ENCODE measurements at places on chromosomes 5 and 9.

DNA sequence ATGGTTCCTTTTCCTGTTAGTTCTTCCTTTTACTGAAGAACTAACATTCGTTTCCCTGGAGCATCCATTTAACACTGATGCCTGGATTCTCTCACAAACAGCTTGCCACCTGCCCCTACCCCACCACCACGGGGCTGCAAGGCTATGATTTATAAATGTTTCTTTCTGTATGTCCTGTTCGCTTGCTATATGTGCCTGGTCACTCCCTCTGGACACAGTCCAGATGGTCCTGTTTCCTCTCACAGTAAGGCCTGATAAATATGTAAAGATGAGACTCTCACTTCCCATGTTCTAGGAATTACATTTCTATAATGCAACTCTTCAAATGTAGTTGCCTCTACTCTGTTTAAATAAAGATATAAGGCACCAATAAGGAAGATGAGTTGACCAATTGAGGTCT, 146.4 kb upstream of the SHB start:
- no peak for DNase-seq

DNA sequence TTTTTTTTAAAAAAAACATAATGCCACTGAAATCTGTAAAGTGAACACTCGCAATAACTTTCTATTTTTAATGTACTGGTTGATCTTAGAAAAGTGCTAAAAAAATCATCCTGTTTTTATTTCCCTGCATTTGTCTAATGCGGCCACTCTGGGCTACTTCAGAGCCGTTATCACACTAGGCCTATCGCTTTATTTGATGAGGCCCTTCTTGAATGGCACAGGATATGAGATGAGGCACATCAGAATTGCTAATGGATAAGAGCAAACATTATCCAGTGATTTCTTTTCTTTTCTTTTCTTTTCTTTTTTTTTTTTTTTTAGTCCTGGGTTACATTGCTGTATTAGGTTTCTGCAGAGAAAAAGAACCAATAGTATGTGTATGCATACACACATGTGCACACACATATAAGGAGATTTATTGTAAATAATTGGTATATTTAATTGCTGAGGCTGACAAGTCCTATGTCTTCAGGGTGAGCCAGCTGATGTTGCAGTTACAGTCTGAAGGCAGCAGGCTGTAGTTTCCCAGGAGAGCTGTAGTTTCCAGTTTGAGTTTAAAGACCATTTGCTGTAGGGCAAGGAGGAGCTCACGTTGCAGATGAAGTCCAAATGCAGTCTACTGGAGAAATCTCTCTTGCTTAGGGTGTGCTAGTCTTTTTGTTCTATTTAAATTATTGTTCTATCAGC, 391.7 kb downstream of the MED10 start:
- no peak for DNase-seq

DNA sequence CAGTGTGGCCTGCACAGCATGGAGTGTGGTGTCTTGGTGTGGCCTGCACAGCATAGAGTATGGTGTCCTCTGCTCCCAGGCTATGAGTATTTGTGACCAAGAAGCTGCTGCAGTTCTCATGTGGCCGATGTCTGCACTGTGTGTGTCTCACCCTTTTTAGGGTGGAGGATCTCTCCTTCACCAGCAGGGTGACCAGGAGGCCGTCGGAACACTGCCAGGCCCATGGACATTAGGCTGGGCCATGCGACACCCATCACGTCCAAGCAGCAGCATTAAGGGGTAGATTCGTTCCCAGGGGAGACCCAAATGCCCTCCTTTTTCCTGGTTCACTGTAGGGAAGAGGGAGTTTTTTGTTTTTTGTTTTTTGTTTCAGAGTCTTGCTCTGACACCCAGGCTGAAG, 115.3 kb upstream of the SPIN1 start:
- DNase-seq = no peak

DNA sequence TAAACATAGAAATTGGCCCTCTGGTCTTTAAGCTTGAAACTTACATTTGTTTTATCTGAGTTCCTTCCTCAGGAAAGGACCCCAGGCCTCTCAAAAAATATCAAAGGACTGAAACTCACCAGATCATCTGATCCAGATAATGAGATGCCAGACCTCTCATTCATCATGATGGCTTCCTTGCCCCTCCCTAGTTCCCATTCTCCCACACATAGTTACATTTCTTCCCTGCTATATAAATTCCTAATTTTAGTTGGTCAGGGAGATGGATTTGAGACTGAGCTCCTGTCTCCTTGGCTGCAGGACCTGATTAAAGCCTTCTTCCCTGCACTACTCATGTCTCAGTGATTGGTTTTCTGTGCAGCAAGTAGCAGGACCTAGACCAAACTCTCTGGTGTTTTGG, 119.4 kb upstream of the SPIN1 start:
- DNase-seq = no peak

DNA sequence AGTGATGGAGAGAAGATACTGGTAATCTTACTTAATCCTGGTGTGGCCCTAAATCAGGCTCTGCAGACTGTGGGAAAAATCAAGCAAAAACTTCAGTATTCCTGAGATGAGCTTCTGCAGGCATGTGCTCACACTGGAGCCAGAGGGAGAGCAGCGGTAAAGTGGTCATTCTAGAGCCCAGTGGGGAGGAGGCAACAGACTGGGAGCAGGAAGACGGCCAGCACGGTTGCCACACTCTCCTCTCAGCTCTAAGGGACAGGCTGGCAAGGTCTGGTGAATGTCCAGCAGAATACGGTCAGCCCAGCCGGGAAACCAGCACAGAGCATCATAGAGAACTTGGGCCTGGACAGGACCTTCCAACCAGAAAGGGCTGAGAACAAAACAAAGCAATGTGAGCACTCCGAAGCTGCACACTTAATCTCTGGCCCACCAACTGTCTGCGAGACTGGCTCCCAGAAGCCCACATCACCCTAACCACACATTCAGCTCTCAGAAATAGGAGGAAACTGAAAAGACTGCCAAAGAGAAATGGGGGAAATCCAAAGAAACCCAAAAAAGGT, 30.3 kb downstream of the MED27 start:
- DNase-seq = no peak

GRCh38 chr9:81822967-81823366, 105.3 kb upstream of the SPATA31D4 start:
- DNase-seq = no peak
